ENCODE measurements at places on chromosomes 7 and 10.

DNA sequence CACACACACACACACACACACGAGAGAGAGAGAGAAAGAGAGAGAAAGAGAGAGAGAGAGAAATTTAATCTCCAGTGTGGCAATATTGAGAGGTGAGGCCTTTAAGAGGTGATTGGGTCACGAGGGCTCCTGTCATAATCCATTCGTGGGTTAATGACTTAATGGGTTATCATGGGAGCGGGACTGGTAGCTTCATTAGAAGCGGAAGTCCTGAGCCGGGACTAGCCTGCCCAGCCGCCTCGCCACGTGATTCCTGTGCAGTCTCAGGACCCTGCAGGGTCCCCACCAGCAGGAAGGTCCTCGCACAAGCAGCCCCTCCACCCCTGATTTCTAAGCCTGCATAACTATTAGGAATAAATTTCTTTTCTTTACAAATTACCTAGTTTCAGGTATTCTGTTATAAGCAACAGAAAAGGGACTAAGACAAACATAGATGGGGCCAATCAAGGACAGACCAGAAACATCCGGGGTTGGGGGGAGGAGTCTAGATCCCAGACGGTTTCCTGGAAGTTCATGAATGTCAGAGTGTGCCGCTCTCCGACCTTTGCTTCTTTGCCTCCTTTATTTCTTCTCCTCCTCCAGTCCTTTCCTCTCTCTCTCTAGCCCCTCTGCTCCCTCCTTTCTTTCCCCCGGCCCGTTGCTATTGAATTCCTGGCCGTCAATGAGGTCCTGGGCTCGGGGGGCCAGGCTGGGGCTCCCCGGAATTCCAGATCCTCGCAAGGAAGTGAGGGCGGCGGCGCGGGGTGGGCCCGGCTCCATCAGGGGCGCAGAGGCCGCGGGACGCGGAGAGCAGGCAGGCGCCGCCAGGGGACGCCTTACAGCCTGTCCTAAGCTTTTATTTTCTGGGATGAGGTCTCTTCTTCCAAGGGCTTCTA, 146.8 kb downstream of the CYP26A1 start:
- no peak for DNase-seq

- DNase-seq: no peak
Measured at GRCh38 chr10:114404171-114405010, at the start of gene AFAP1L2. Gene AFAP1L2, minus strand, starts transcription at chr10:114404502. Its CDS starts 47 bp downstream, at chr10:114404455.

DNA sequence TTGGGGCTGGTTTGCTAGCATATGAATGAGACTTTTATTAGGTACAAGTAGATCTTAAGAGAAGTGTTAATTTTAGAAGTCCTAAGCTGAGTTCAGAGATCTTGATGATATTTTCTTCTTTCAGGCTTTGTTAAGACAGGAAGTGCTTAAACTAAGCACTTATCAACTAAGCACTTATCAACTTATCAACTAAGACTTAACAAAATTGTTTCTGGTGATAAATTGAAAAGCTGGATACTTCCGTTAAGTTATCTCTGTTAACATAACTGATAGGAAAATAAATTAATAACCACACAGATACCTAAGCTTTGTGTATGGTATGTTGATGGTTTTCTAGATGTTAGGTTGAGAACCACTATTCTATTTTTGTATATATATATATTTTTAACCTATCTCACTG, 113.7 kb downstream of the PHTF2 start:
- DNase-seq: no peak

GRCh38 chr10:120131183-120131582, 238.7 kb downstream of the SEC23IP start:
- DNase-seq: no peak

GRCh38 chr10:15069230-15069629, 19.3 kb downstream of the ACBD7 start:
- no peak for DNase-seq

- no peak for DNase-seq
Measured at GRCh38 chr7:157874208-157874816, 537.5 kb downstream of the DNAJB6 start.

DNA sequence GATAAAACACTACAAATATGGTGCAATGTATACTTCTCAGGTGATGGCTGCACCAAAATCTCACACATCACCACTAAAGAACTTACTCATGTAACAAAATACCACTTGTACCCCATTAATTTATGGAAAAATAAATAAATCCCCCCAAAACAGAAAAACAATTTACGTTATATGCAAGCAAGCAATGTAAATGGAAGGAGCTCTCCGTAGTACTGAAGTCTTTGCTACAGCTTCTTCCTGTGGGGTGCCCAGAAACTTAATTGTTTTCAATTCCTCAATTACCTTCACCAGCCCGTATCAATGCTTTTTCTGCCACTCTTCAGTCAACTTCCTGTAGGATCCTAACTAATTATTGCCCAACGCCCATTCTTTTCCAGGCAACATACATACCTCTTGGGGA, 138.1 kb downstream of the RELN start:
- DNase-seq: no peak

DNA sequence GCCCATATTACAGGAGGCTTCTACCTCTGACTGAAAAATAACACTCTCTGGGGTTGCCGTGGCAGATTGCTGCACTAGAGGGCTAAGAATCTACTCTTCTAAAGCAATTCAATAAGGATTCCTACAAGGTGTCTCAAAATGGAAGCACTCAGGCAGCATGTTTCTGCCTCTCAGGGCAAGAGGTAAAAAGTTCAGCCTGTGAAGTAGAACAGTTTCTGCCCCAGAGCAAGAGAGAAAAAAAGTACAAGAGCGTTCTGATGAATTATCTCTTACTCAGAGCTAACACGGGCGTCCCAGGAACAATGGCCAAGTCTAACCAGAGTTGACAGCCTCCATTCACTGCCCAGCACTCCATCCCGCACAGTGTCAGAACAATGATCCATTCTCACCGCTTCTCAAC, 71.3 kb upstream of the TES start:
- no peak for DNase-seq

DNA sequence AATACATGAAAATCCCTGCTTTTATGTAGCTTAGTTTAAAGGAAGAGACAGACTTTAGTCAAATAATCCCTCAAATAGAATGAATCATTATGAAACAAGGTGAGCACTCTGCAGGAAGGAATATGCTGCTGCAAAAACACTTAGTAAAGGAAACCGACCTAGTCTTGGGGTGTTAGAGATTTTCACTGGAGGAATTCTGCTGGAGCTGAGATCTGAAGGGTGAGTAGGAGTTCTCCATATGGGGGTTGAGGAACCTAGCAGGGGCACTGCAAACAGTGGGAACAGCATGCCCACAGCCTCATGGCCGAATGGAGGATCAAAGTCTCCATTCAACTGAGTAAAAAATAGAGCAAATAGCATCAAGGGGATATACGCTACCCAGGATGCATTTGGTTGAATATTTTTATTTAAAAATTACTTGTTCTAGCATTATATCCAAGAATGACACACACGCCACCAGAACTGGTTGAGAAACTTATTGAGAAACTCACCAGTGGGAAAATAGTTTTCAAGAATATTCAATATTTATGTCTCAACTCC, 3.5 kb downstream of the ITIH2 start:
- no peak for DNase-seq

- no peak for DNase-seq
Measured at GRCh38 chr7:79512261-79512660, 58.8 kb upstream of the MAGI2 start.

GRCh38 chr7:80611779-80612178, 26.7 kb upstream of the CD36 start:
- DNase-seq: no peak

DNA sequence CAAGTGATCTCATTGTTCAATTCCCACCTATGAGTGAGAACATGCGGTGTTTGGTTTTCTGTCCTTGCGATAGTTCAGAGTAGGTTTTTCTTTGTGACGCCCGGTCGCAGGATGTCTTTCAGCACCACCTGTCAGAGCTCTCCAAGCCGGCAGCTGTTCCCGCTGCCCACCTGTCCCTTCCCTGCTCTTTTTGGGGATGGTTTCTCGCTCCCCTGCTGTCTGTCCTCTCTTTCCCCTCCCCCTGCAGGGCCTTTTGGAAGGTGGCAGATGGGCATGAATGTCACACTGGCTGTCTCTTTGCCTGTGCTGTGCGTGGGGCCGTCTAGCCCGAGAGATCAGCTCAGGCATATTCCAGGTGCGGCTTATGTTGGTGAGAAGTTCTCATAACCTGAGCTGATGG, 137.0 kb downstream of the GRK5 start:
- DNase-seq: no peak

DNA sequence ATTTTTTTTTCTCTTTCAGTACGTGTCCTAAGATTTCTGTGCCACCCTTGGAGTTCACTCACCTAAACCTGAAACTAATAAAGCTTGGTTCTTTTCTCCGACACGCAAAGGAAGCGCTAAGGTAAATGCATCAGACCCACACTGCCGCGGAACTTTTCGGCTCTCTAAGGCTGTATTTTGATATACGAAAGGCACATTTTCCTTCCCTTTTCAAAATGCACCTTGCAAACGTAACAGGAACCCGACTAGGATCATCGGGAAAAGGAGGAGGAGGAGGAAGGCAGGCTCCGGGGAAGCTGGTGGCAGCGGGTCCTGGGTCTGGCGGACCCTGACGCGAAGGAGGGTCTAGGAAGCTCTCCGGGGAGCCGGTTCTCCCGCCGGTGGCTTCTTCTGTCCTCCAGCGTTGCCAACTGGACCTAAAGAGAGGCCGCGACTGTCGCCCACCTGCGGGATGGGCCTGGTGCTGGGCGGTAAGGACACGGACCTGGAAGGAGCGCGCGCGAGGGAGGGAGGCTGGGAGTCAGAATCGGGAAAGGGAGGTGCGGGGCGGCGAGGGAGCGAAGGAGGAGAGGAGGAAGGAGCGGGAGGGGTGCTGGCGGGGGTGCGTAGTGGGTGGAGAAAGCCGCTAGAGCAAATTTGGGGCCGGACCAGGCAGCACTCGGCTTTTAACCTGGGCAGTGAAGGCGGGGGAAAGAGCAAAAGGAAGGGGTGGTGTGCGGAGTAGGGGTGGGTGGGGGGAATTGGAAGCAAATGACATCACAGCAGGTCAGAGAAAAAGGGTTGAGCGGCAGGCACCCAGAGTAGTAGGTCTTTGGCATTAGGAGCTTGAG, at the start of gene CFTR:
Gene CFTR (plus strand): TSS at position 801 of the 830 bp plus-strand sequence. CDS start 70 bp downstream, outside the sequence.
- no peak for DNase-seq

GRCh38 chr7:111101856-111102646, 11.1 kb downstream of the LRRN3 start:
- DNase-seq: no peak

GRCh38 chr7:102888561-102889233, 24.1 kb upstream of the LRRC17 start:
- DNase-seq: no peak

- DNase-seq: no peak
Measured at GRCh38 chr7:19463581-19463980, 245.3 kb downstream of the POLR1F start.

DNA sequence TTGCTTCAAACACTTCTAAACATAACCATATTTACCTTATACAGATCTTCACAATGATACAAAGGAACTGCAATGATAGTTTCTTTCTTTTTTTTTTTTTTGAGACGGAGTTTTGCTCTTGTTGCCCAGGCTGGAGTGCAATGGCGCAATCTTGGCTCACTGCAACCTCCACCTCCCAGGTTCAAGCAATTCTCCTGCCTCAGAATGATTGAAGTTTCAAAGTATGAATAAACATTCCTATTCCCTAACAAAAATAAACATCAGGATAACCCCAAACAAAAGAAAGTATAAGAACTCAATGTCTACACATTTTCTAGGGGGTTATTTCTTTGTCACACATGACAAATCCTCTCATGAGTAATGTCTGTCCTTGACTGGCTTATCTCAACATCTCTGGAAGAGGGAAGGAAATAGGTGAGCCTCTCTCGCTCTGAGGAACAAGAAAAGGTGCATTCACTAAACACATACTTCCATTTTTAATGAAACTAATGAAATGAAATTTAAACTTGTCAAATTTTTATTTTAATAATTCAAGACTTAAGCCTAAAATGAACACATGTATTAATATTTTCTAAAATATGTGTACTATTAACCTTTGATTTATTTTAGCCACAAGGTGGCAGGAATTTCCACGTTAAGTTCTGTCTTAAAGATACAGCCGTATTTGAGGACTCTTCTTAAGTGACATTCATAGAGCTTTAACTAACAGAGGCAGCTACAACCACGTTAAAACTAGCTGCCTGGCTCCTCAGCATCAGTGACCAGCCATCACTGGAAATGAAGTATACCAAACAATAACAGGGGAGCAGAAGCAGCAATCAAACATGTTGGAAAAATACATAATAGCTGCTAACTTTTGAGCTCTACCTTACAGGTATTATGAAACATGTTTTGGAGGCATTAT, 58.3 kb downstream of the MALSU1 start:
- DNase-seq: no peak

GRCh38 chr7:38215735-38216670, 38.0 kb downstream of the STARD3NL start:
- peak; percentile 63 for DNase-seq

DNA sequence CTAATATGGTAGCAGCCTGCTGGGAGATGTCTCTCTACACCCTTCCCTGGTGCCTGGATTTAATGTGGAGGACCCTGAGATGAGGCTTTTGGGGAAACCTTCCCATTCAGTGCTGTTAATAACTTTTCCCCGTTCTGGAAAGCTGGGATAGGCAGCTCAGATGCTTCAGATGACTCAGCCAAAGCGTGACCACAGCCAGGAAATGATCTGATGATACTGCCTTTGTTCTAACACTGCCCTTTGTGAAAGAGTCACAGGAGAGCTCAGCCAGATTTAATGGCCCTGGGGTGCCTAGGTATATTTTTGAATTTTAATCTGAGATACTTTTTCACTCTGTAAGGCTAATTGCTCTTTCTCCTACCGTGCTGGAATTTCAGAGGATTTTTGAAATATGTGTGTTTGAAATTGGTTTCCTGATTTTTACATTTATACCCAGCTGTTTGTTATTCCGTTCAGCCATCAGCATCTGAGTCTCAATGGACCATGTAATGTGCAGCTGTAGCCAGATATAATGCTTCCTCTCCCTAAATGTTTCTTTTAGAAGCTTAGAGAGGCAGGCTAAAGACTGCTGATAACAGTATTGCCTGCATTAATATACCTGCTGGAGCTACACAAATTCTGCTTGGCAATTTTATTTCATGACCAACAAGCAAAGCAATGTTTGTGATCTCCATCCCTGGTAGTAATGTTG, 17.8 kb downstream of the CELF2 start:
- DNase-seq: no peak

DNA sequence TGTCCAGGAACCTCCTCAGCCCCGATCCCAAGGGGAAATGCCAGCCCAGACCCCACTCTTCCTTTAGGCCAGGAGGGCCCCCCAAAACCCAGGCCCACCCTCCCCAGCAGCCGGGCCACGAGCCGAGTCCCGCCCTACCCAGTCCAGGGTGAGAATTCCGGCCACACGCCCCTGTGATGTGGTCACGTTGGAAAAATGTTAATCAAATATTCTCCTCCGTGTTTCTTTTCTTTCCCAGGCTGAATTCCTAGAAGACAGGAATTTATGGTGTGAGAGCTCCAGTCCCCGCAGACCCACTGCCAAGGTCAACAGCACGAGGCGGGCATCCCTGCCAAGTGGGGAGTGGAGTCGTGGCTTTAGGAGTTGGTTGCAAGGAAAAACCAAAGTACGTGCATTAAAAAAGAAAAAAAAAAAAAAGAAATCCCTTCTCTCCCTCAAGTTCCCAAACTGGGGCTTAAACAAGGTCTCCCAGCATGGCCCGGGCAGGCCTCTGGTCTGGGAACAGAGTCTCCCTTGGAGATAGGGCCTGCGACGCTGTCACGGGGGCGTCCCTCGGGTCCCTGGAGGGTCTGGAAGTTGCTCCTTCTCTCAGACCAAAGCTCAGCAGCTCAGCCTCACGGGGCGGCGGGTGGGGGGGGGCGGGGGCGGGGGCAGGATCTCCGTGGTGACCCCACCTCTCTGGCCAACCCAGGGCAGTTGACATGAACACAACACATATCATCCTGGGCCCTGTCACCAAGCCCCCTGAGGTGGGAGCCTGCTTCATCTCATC, 28.1 kb upstream of the ELN start:
- no peak for DNase-seq
